ENCODE measurements at places on chromosomes 4 and X. TPM values are rescaled to one million over a fixed set of nuclear protein-coding genes. Genes with fewer than 3 reads are reported as not detected.

The LEF1 gene
- 6.9 TPM for polyA plus RNA-seq

The FREM3 gene
- 0.09 TPM for polyA plus RNA-seq

The TMSB15B gene
- 13.4 TPM for polyA plus RNA-seq

The AFM gene
- not detected for polyA plus RNA-seq

The TENM3 gene
- polyA plus RNA-seq, result 14.9 TPM

The ANAPC10 gene
- 18.8 TPM for polyA plus RNA-seq

The CRMP1 gene
- polyA plus RNA-seq, result 24.4 TPM

The DCX gene
- polyA plus RNA-seq, result 13.8 TPM

The GABRE gene
- 31.7 TPM for polyA plus RNA-seq

The BST1 gene
- 4.5 TPM for polyA plus RNA-seq

DNA sequence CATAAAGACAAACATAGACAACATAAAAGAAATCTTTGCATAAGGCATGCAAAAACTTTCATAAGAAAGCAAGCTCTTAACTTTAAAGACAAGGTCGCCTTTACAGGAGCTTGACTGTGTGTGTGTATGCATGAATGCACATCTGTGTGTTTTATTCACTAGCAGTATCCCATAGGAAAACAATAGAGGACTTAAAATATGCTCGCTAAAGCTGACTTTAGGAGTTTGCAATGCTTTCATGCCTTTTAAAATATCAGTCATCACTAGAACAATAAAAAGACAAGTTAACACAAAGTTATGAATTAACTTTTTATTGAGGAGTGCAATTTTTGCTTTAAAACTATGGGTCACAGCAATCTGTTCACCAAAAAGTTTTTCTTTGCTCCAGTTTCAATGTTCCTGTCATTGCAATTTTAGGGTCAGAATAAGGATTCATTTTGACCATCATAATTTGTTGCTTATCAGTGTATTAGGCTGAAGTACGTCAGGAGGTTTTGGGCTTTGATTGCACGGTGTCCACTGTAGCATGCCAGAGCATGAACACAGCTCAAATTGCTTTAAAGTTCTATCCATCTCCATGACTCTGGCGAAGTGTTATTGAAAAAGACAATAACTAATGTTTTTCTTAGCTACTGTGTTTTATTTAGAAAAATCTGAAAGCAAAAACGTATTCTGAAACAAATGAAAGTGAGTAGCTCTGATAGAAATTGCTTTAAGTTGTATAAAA, 36.9 kb downstream of the ANXA10 start:
- DNase-seq, result no peak

- DNase-seq, result no peak
Observed at GRCh38 chr4:87274803-87275202, 47.9 kb downstream of the HSD17B13 start.

- DNase-seq, result no peak
Observed at GRCh38 chr4:48470570-48470969, 12.6 kb upstream of the SLC10A4 start.

- no peak for DNase-seq
Observed at GRCh38 chr4:94700298-94700697, 57.5 kb upstream of the BMPR1B start.

GRCh38 chr4:140637836-140638235, 69.1 kb upstream of the UCP1 start:
- DNase-seq, result peak; percentile 17

DNA sequence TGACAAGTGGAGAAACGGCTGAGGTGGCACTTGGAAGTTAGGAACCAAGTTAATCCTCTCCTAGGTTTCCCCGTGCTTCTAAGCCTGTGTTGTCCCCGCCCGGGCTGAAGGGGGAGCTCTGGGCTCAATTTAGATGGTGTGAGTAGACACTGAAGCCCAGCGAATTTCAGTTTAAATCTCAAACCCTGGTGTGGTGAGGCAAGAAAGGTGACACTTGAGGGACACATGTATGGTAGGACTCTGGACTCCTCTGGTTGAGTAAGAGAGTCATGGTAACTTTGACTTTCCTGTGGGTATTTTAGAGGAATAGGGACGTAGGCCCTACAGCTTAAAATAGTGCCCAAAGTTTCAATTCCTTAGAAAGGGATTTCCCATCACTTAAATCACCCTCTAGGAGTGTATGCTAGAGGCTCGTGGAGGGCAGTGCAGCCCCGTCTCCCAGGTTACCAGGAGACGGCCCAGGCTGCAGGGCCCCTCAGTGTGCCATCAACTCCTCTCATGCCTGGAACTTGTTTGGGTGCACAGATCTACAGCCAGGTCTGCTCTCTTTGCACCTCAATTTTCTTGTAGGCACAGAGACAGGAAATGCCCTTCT, 24.0 kb downstream of the HAND2 start:
- no peak for DNase-seq

- DNase-seq, result peak; percentile 15
Observed at GRCh38 chrX:9163214-9163709, 129.3 kb upstream of the FAM9B start.

- no peak for DNase-seq
Observed at GRCh38 chrX:133550665-133551485, 135.6 kb upstream of the GPC4 start.

DNA sequence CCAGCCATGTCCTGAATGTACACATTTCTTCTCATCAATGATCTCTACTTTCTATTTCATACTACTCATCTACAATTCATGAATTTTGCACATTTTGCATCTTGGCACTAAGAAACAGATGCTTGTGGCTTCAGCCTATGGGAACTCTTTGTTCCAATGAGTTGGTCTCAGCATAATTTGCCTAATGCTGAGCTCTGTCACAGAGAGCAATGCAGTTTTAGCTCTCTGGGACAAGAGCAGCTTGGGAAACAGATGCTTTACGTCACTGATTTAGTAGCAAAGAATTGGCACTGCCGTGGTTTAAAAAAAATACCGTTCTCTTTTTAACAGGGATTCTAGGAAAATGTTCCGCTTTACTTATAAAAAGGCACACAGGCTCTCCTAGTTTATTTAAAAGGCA, 162.4 kb downstream of the WDFY3 start:
- peak; percentile 22 for DNase-seq

DNA sequence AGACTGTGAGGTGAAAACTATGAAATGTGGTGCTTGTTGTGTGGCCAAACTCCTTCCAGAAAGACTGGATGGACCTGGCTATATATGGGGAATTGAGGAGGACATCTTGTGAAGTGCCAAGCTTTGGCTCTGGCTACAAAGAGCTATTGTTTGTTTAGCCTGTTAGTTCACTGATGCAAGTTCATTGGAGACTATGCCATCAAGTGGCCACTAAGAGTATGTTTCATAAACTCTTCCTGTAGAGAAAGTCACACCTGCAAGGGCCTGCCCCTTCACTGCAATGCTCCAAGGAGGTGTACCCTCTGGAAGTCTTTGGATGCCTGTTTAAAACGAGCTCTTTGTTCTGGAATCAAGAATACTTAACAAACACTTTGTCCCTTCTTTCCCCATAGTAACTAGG, 382.0 kb downstream of the GABRG1 start:
- DNase-seq, result no peak

GRCh38 chr4:154686838-154687237, 57.0 kb upstream of the LRAT start:
- no peak for DNase-seq

GRCh38 chr4:139619644-139620043, 46.0 kb upstream of the MGST2 start:
- no peak for DNase-seq

DNA sequence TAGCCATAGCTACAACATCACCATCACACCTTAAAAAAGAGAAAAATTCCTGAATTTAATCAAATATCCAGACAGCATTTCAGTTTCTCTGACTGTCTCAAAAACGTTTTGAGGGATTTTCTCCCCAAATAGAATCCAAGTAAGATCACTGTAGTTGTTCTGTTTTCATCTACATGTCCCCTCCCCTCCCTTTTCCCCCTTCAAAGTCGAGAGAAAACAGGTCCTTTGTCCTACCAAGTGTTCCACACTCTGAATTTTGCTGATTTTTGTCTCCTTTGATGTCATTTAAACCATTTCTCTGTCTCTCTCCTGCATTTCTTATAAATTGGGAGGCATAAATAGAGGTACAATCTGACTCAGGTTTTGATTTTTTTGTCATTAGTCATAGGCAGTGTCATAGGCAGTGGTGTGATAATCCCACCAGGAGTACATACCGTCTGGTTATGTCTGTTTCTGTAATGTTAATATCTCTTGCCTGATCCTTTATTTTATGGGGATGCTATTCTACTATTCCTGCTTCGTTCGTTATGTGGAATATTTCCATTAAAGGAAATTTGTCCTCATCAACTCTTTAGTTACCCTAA, 348.6 kb downstream of the PTTG2 start:
- no peak for DNase-seq

DNA sequence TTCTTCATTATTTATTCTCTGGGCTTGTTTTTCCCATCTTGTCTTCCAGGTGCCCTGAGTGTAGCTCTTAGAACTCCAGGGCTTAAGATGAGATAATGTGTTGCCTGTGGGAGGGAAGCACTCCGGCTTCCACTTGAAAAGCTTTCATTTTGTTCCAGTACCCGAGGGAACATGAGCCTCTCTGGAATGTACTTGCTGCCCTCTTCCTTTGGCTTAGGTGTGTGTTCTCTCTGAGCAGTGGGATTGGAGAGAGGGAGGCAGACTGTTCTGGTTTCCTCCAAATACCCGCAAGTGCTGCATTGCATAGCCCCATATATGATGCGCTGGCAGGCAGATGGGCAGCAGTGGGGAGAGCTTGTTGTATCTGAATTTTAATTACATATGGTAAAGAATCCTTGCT, 861 bp upstream of the DTHD1 start:
- DNase-seq, result no peak

GRCh38 chr4:79650217-79650616, 242.2 kb upstream of the GK2 start:
- DNase-seq, result no peak

DNA sequence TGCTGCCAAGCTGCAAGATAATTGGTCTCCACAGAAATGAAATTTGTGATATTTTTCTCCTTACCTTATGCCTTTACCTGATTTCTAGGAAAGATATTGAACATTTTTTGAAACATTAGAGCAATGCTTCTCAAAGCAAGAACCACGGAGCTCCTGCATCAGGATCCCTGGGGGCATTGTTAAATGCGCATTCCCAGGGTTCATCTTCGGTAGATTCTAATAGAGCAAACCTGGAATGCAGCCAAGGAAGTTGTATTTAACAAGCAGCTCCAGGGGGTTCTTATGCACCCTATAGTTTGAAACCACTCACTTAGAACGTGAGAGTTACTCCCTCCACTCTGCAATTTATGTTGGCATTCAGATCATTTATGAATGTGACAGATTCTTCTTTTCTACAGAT, 126.2 kb downstream of the SLC39A8 start:
- DNase-seq, result no peak

DNA sequence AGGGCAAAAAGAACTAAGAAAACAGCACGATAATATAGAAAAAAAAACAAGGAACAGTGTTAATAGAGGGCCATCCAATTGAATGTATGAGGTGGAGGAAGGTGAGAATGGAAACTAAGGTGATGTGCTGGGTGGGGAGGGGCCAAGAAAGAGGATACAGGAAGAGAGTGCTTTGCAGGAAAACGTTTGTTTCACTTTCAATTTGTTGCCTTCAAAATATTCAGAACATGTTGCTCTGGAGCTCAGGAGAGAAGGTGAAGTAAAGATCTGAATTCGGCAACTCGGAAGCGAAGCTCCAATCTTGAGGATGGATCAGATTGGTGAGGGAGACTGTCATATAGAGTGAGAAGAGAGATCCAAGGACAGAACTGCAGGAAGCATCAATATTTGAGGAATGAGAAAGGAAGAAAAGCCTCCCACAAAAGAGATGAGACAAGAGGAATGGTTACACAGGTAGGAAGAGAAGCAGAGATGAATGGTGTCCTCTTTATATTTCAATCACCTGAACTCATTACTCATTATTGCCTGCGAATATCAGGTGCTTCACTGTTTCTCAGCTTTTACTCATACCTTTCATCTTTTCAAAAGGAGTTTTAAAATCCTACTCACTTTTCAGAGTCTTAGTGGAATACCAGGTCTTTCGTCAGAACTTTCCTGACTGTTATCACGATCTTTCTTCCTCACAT, 14.7 kb upstream of the SEC24D start:
- DNase-seq, result no peak

DNA sequence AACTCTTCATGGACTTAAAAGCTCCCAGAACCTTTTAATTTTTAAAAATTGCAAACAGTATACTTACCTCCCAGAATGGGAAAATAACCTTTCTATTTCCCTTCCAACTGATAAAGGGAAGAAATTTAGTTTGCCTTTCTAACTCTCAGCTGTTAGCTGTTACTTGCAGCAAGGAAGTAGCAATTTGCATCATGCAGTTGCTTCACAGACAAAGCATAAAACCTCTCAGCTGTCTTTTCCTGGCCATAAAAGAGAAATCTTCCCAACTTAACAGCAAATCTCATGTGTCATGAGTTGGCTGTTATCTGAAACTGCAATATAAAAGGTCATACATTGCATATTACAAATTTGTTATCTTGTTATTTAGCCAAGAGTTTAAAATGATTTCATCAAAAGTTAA, 18.4 kb downstream of the C4orf17 start:
- peak; percentile 20 for DNase-seq

DNA sequence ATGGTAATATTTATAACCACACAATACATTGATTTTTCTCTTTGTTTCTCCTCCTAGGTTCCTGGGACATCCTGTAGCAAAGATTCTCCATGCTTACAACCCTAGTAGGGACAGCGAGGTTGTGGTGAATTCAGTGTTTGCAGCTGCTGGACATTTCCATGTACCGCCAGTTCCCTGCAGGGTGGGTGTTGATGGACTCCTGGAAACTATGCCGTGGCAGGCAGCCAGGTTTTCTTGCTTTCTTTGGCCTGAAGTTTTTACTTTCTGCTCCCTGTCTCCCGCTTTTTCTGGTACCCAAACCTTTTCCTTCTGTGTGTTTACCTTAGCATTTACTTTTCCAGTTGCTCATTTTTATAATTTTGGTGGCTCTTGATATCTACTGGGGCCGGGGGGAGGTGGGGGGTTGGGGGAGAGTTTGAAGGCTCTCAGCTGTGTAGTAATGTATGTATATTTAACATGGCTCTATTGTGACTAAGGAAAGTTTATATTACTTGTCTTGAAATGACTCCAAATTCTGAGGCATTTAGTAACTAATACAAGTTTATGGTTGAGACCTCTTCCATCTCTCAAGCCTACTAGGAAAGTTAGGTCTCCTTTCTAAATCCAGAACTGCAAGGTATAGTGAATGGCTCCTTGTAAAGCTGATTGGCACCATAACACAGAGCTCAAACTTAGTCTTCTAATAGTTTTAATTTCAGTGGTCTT, 89.7 kb downstream of the TMEM131L start:
- peak; percentile 90 for DNase-seq

DNA sequence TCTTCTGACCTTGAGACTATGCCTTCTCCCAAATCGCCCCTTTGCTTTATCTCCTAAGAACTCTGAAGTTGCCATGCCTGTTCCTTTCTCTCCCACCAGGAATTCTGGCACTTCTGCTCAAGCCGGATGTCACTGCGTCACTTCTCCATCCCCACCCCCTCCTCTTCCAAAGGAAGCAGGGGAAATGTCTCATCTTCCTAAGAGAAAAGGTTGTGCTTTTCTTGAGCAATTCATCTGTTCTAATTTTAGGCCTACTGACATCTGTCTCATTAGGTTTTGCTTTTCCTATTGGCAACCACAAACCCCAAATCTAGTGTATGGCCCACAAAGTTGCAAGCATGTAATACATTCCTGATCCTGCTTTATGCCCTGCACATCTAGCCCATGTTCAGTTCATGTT, 163.1 kb upstream of the PLAC1 start:
- DNase-seq, result peak; percentile 48

GRCh38 chr4:157994863-157995262, 178.0 kb downstream of the GASK1B start:
- no peak for DNase-seq
